ENCODE measurements at places on chromosomes 2 and 18.

GRCh38 chr2:98551316-98551715 is 57.0 kb downstream of the COA5 start:
- DNase-seq = no peak

DNA sequence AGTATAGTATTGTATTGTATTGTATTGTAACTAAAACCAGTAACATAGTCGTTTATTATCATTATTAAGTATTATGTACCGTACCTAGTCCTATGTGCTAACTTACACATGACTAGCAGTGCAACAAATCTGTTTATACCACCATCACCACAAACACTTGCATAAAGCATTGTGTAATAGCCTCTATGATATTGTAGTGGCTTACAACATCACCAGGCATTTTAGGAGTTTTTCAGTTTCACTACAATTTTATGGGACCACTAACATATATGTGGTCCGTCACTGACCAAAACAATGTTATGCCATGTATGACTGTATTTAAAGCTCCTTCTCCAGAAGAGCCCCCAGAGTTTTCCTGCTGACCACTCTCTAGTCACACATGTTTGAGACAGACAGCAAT is 306.2 kb downstream of the SETBP1 start:
- DNase-seq = no peak

DNA sequence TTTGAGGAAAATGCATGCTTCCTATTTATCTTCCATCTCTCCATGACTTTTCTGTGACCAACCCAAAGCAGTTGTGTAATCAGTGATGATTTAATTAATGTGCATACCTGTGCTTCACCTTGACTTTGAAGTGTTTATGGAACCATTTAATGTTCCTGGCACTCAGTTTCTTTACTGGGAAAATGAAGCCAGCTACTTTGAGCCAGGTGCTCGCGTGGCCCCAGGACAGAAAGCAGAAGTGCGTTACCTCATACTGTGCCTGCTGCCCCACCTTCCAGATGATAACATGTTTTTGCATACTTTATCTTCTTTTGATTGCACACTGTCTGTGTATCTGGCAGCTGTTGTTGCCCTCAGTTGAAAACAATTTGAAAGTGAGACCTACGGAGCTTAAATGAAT is 61.3 kb downstream of the PMAIP1 start:
- no peak for DNase-seq

DNA sequence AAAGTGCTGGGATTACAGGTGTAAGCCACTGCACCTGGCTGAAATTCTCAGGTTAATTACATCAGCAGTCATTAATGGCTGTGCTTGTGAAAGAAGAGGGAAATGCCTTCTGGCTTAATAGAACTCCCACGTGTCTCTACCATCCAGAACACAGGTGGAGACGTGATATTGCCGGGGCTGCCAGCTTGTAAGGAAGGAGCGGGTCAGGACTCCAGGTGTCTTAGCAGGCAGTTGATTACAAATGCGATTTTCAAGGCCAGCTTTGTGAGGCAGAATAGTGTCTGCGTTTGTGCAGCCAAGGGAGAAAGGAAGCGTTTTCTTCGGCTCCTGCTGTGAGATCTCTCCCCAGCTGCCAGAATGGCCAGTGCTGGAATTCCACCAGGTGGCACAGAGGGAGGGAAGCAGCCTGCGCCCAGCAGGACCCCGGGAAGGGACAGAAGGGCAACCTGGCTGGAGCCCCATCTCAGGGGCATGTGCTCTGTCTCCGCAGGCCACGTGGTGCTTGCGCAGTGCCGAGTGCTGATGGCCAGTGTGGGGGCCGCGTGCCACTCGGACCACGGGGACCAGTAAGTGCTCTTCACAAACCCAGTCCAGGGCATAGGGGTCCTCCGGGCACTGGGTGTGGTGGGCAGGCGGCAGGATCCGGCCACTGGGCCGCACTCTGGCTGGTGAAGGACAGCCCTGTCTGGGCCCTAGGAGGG is 3.7 kb upstream of the ESPNL start:
- no peak for DNase-seq

DNA sequence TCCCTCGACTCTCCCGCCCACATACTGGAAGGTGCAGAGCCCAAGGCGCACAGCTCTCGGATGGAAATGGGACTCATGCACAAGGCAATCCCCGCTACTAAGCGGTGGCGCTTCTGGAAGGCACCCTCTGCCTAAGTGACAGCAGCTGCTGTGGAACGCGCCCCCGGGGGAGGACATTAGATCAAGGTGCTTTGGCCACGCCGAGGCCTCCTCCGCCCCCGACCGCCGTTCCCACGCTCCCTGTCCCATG is 202 bp downstream of the MCEE start:
- no peak for DNase-seq

GRCh38 chr18:52484977-52485376 is 145.0 kb downstream of the DCC start:
- no peak for DNase-seq

DNA sequence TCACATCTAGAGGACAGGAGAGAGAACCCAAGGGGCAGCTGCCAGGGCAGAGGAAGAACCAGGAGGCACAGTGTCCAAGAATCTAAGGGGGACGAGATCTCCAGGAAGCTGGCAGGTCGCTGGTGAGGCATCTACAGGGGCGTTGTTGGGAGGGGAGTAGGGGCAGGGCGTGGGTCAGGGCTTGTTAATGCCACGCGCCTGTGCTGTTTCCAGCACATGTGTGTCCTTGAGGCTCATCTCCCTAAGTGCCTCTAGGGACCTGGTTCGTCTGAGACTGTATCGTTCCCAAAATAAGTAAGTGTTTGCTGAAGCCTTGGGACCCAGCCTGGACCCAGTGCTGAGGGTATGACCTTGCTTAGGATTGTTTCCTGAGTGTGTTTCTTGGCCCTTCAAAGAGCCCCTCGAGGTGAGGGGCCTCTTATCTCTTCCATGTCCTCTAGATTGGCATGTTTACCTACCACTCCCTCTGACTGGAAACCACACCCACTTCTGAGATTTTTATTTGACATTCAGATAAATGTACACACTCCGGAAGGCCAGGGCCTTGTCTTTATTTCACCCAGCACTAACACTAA is 22.2 kb downstream of the HK2 start:
- no peak for DNase-seq

DNA sequence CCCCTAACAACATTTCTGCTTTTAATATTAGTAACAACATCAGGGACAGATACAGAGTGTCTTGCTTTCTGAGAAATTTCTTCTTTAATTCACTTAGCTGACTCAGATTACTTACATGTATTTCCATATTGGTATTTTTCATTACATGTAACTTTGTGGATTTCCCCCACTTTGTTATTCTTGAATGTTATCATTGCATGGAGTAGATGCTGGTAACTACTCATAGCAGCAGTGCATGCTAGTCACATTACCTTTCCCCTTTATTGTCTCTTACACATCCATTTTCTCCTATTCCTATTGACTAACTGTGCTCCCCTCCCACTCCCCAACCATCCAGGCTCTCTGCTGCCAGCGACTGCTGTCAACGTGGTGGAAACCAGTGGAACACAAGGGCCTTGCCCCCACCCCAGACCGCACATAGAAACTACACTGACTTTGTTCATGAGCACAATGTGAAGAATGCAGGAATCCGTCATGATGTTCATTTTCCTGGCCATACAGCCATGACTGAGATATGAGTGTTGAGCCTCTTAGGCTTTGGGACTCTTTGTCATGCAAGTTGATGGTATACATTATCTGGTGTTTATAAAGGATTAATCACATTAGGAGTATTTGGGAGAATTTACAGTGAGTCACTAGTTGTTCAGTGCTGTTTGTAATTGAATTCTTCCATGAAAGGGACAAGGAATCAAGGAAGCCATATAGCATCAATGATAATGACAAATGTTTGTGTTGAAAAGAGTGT is 91.0 kb downstream of the EPB41L5 start:
- DNase-seq = no peak

DNA sequence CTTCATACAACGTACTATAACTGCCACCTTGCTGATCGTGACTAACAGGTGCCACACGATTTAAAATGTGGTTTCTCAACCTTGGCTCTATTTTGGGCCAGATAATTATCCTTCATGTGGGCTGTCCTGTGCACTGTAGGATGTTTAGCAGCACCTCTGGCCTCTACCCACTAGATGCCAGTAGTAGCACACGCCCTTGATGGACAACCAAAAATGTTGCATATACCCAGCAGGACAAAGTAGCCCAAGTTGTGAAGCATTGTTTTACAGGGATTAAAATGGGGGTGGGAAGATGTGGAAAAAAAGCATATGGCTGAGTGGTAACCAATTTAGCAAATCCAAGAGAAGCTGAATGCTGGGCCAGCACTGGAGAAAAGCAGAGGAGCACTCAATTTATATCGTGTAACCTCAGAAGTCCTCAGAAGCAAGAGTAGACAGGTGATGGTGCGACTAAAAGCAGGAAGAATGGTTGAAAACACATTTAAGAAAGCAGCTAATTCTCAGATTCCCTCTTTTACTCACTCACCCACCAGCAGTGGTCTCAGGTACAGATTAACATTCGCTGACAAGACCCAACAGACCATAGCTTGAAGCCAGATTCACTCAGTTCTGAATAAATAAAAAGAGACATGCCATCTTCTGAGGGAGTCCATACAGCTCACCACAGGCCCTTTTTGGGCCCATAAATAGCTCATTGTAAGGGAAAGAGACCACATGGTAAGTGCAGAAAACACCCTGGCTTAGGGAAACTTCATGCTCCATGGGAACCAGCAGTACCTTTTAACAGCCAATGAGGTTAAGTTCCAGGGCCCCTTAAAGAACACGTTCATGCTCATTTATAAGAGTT is 50.6 kb downstream of the RAPH1 start:
- DNase-seq = peak; percentile 6

GRCh38 chr2:71860381-71860926 is 287.2 kb downstream of the CYP26B1 start:
- DNase-seq = no peak

- DNase-seq = no peak
These were observed 5.0 kb downstream of the DLX1 start for GRCh38 chr2:172090044-172090961.

DNA sequence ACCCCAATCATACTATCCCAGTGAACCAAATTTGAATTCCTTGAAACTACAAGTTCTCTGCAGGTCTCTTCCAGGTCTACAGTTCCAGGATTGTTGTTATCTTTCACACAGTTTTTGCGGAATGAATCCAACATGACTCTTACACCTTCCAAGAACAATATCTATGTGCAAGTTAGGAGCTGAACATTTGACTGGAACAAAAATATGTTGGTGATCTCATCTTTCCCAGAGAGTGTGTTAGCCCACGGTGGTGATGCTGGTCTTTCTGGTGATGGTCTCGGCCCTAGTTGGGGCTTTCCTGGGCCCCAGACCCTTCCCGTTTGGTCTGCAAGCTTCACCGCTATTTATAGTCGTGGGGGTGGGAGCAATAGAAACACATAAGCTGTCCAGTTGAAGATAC is 173.7 kb downstream of the TPGS2 start:
- no peak for DNase-seq

DNA sequence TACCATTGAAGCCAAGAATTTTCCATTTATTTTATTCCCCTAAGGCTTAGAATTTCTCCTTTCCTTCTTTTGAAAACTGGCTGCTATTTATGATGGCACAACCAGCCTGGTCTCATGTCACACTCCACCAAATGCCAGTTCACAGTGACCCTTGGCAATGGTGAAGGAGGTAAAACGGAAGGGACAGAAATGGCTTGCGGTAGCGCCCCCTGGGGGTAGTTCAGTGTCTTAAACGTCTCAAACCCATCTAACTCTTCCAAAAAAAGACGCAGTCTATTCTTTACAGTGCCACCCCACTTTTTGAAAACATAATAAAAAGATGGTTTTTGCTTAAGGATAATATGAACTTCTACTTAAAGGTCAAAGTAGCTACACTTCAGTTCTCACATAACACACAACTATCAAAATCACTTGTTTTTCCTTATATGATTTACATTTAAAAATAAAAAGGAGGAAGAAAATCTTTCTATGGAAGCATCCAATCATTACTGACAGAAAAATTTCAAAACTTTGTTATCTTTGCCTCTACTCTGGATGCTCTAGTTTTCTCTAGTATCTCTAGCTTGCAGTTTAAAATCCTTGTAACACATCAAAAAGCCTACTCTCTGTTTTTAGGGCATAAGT is 28.0 kb downstream of the PNO1 start:
- peak; percentile 34 for DNase-seq

DNA sequence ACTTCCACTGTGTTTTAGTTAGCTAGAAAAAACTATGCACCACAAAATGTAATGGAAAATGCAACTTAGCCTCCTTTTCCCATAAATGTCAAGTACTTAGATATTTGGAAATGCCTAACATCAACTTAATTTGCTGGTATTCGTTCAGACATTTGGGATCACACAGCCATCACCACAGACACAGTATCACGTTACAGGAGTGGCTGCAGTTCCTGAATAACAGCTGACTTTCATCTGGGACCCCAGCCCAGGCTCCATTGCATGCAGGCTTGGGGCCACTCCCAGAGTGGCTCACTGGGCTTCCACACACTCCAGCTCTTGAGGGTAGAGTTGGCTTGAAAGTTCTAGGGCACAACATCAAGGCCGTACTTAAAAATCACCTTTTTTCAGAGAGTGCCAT is 9.3 kb downstream of the TMEM182 start:
- DNase-seq = no peak

GRCh38 chr2:33958591-33958990 is 359.5 kb upstream of the FAM98A start:
- no peak for DNase-seq

DNA sequence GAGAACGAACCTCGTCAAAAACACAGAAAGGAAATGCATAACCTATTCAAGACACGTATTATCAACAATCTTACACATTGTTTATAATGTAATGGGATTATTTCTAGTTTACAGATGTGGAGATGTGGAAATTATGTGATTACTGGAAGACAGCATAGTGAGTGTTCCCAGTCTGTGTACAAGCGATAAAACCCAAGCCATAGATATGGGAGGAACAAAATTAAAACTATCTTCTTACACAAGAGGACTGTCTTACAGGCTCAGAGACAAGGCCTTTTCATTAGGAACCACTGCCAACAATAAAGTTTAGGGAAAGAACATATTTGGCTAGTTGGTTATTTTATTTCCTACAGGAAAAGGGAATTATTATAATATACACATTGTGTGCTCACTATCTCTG is 20.3 kb downstream of the COBLL1 start:
- no peak for DNase-seq

- no peak for DNase-seq
These were observed 175.8 kb upstream of the PIEZO2 start for GRCh38 chr18:11324956-11325882.

- DNase-seq = no peak
These were observed 626.9 kb upstream of the PKDCC start for GRCh38 chr2:41420872-41421271.

All from activated T-helper 1 cell treated with anti-CD3 and anti-CD28 coated beads, Interleukin-2, amount 50 U/mL, for 16 hours (primary cell).